ENCODE measurements at places on chromosomes 7 and 10.

- DNase-seq: no peak
Measured at GRCh38 chr10:60778971-60779796, 906 bp downstream of the CDK1 start.

GRCh38 chr10:71391701-71392100 is 5.0 kb upstream of the CDH23 start:
- DNase-seq: no peak

DNA sequence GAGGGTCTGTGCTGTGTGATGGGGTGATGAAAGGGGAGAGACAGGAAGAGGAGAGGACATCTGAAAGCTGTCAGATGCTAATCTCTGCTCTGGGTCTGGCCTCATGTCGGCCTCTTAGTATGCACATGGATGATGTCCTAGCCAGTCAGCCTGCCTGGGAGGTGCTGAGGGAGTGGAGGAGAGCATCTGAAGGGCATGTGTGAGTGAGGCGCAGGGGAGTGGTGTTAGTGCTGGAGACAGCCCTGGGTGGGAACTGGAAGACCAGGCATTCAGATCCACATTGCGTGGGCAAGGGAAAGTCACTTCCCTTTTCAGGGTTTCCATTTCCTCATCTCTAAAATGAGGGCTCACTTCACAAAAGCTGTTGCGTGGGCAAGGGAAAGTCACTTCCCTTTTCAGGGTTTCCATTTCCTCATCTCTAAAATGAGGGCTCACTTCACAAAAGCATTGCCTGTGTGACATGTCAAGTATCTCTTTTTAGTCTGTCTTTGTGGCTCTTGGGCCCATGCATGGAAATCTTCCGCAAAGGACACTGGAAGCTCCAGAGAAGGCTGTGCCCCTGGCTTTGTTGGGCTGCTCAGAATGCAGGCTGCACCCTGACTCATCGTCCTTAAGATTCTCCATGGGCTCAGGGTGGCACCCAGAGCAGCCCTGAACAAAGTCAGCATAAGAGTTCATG is 10.0 kb downstream of the SFTPD start:
- DNase-seq: no peak

DNA sequence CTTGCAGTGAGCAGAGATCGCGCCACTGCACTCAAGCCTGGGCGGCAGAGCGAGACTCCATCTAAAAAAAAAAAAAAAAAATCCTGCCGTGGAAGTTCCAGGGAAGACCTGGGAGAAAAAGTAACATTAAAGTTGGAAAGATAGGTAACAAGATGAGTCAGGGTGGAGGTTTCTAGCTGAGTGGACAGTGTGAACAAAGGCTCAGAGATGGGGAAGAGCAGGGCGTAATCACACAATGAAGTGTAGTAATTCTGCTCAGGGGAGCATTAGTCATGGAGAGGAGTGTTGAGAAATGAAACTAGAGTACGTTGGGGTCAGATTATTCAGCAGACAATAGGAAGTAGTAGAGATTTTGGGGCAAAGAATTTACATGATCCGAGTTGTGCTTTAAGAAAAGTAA is 21.6 kb upstream of the WASL start:
- DNase-seq: no peak

DNA sequence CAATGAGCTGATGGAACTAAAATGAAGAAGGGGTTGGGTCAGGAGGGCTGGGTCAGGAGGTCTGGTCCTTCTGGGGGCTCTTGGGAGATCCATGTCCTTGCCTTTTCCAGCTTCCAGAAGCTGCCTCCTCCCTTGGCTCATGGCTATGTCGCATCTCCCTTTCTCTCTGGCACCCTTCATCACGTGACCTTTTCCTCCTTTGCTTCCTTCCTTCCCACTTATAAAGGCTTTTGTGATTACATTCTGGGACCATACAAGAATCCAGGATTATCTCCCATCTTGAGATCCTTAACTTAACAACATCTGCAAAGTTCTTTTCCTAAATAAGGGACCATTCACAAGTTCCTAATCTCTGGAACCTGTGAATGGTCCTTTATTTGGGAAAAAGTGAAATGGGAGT is 290.2 kb downstream of the GALNT17 start:
- no peak for DNase-seq

GRCh38 chr10:29876008-29876555 is 183.3 kb downstream of the JCAD start:
- DNase-seq: no peak

Measured in CD4-positive, alpha-beta T cell treated with Interleukin-6 at 100 ng/mL for 8 hours (primary cell).